ENCODE measurements at places on chromosomes 12 and 14.

DNA sequence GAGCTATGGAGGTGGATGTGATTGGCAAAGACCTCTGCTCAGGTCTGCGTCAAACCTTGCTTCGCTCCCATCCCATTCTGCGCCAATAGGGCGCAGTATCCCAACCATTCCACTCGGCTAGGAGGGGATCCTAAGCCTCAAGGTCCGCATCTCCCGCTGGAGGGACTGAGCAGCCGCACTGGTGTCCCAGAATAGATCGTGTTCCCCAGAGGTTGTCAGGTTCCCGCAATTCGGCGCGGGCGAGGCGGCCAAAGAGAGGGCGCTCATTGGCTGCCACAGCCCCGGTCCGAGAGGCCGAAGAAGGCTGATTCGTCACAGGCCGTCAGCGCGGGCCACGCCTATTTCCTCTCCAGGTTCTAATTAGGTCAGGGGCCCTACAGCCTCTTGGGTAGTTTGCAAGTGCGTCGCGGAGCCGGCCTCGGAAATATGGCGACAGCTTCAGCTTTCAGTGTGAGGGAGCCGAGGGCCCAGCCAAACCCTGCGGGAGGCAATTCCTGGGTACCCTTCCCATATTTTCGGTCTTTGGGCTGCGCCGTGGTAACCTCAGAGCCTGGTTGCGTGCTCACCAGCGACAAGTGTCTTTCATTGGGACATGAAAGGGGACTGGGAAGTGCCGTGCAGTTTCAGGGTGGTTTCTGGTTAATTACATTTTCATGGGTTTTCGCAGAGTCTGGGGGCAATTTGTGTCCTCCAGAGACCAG is 5.0 kb downstream of the OR10AD1 start:
- ATAC-seq: peak; percentile 99

DNA sequence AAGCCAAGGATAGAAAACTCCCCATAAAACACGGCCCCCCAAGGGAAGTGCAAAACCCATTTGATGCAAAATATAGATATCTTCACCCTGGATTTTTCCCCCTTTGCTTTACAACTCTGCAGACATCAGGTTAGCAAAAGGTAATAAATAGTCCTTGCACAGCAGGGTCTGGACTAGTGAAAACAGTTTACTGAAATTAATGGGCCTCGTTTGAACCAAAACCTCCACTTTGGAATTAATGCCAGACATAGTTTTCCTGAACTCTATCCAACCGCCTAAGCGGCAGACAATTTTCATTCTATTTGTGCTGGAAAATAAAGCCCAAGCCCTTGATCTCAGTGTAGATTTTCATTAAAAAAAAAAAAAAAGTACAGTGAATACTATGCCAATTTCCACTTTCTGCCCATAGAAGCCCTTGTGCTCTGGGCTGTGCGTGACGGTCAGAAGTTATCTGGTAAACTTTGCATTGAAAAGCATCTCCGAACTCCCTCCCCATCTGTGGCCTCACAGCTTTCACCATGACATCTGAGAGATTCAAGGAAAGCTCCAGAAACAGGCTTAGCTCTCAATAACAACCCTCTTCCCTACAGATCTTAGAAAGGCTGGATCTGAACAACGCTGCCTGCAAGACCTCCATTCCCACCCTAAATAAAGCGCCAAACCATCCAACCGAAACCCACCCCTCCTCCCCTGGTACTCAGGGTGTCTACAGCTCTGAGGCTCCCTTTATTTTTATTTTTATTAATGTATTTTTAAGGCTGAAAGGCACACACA is 11.0 kb upstream of the IRF2BPL start:
- no peak for ATAC-seq

GRCh38 chr12:21725731-21726130 is 48.8 kb downstream of the KCNJ8 start:
- no peak for ATAC-seq

DNA sequence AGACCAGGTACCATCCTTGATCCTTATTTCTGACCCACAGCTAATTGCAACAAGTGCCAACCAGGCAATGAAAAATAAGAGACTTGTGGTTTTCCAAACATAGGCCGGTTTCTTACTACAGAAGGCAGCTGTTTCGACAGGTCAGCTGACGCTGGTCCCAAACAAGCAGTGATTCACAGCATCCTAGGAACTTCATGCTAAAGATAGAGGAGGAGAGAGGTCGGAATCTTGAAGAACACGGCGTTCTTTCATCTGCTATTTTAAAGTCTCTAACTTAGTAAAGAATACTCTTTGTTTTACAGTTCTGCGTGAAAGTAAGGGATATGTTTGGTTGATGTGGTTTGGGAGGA is 28.1 kb upstream of the ADGRD1 start:
- no peak for ATAC-seq

- no peak for ATAC-seq
Observed at GRCh38 chr14:33010495-33010894, 71.8 kb downstream of the NPAS3 start.

GRCh38 chr14:101733211-101733610 is 28.3 kb upstream of the PPP2R5C start:
- ATAC-seq: no peak

DNA sequence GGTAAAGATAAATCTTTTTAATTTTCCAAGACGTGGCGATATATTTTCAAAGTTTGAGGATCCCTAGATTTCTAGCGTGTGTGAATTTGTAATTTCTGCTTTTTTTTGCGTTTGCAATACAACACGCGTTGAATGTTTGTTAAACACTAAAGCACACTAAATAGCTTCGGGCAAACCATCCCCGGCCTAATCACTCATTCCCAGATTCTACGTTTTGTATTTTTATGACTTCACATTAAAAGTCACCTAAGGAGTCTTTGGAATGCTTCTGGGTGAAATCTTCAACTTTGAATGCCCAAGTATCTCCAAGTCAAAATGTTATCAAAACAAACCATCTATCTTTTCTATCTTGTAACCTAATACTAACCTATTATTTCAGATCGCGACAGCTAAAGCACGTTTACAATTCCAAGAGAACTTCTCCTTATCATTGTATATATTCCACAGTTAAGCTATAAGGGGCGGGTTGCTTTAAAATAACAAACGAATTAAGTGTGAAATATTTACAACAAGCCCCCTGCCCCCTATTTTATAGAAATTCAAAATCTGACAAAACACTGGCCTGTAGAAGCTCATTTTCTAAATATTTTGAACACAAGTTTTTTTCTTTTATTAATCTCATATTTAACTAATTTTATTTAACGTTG is 1.1 kb downstream of the ALX1 start:
- no peak for ATAC-seq

GRCh38 chr12:81958406-81958805 is 199.3 kb upstream of the PPFIA2 start:
- no peak for ATAC-seq

DNA sequence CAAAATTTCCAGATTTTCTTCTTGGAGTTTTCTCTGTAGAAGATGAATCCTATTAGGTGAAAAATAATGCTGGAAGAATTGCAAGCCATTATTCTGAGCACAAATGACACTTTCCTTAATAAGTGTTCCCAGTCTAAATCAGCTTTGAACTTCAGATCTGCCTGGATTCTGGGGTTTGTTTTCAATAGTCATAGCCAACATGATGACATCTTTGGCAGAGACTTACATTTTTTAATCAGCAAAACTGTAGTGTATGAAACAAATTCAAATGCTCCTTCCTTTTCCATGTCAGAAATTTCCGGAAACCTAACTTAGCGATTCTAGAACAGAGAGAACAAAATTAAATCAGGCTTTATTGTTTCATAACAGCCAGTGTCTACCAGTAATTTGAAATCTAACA is 88.5 kb downstream of the TSPAN8 start:
- ATAC-seq: no peak

All from activated T-helper 17 cell treated with anti-CD3 and anti-CD28 coated beads, Interleukin-2, amount 50 U/mL, for 72 hours (primary cell).